ENCODE measurements at places on chromosomes 5 and 9.

GRCh38 chr5:154410786-154411185, 35.0 kb upstream of the SAP30L start:
- DNase-seq: no peak

- no peak for DNase-seq
Observed at GRCh38 chr5:83911367-83911919, 190.8 kb upstream of the HAPLN1 start.

GRCh38 chr5:135241536-135241935, 157.5 kb downstream of the MACROH2A1 start:
- peak; percentile 8 for DNase-seq

GRCh38 chr5:114362197-114362976, 517 bp downstream of the KCNN2 start:
- DNase-seq: peak; percentile 91

DNA sequence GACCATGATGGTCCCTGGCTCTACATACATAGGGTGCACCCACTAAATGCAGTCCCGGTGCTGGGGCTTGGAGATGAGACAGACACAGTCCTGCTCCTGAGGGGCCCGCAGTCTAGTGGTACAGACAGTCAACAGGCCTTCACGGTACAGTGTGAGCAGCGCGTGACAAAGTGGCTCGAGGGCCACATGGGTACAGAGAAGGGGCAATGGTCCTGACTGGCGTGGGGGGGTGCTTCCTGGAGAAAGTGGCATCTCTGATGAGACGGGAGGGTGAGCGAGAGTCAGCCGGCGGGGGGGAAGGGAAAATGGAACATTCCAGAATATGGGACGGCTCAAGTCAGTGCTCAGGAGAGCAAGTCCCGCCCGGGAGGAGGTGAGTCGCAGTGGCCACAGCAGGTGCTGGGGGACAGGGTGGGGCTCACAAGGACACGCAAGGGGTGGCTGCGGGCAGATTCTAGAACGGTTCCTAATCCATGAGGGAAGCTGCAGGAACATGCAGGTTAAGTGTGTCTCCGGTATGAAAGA, 38.0 kb downstream of the WHRN start:
- no peak for DNase-seq

DNA sequence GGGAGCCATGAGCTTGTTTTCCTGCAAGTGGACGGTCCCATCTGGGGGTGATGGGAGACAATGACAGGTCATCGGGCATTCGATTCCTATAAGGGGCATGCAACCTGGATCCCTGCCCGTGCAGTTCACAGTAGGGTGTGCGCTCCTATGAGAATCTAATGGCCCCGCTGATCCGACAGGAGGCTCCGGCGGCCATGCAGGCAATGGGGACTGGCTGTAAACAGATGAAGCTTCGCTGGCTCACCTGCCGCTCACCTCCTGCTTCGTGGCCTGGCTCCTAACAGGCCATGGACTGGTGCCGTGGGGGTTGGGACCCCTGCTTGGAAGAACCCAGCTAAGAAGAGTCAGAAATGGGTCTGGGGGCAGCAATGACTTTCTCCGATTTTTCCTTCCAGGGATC, 21.0 kb downstream of the PAEP start:
- no peak for DNase-seq

GRCh38 chr5:63483338-63483737, 478.9 kb downstream of the HTR1A start:
- no peak for DNase-seq

DNA sequence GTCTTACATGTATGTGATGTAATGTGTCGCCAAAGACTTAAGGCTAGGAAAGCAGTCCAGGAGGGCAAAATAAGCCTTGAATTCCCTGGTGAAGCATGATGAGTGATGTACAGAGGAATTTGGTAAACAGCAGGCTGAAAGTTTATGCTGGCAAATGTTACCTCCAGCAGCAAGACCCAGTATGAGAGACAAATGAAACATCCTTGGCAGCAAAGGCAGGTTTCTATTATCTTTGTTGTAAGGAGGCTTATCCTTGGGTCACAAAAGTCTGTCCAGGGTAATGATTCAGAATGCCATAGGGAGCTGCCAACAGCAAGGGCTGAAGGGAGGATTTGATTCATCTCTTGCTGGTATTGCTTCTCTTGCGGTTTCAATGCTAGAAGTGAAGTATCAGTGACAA, 75.9 kb upstream of the HTR4 start:
- DNase-seq: no peak

DNA sequence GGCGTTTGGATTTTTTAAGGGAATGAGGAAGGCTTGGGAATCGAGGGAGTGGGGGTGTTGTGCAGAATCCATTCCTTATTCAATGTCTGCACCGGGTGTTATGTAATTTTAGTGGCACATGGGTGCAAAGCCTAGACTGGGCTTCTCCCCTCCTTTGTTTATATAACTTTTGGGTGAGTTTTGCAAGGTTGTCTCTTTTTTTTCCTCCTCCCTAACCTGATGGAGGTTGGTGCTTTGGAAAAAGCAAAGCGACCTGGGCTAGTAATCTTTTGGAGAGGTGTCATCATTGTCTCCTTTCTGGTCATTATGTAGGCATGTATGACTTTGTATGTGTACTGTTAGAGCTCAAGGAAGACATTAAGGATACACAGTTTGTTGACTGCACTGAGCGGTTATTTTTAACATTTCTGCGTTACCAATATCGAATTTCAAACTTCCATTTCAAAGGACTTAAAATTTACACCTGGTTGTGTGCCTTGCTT, 3.1 kb downstream of the SMARCA2 start:
- no peak for DNase-seq

- DNase-seq: no peak
Observed at GRCh38 chr5:122156724-122157325, 27.5 kb downstream of the ZNF474 start.

- no peak for DNase-seq
Observed at GRCh38 chr9:113625486-113625885, 162.0 kb downstream of the RGS3 start.

GRCh38 chr9:110099236-110100095, 108.5 kb downstream of the C9orf152 start:
- DNase-seq: no peak

- DNase-seq: no peak
Observed at GRCh38 chr5:154358516-154359220, 87.1 kb upstream of the SAP30L start.

- DNase-seq: no peak
Observed at GRCh38 chr9:4864234-4864661, 71.5 kb downstream of the RCL1 start.

- DNase-seq: no peak
Observed at GRCh38 chr5:2989517-2989916, 238.0 kb upstream of the IRX2 start.

DNA sequence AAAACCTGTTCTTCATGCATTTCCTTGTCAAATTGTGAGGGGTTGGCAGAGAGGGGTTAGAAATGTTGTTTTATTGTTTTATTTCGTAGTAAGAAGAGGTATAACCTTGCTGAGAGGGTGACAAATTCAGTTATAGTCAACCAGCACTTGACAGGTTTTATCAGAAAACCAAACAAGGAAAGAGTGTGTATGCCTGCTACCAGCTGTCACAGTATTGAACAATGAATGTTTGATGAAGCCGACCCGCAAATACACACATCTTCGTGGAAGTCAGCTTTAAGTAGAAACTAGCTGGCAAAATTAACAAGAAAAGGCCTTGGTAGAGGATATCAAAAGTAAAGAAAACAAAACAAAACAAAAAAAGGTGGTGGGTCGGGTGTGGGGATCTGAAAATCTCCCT, 214.6 kb upstream of the TLE4 start:
- no peak for DNase-seq

Data from H1 (cell line).